ENCODE measurements at places on chromosomes 1 and 21. TPM values are rescaled to one million over a fixed set of nuclear protein-coding genes. Genes with fewer than 3 reads are reported as not detected.

The AQP10 gene
- total RNA-seq, result not detected

The CDC14A gene
- total RNA-seq, result 39.9 TPM

The CA6 gene
- not detected for total RNA-seq

The OR2L13 gene
- total RNA-seq, result not detected

The ARMH1 gene
- total RNA-seq, result 0.47 TPM

The ATF3 gene
- total RNA-seq, result 65.3 TPM

The PWP2 gene
- total RNA-seq, result 15.0 TPM

The CASZ1 gene
- total RNA-seq, result 7.9 TPM

The SPRR2B gene
- not detected for total RNA-seq

The SMPDL3B gene
- 4.3 TPM for total RNA-seq

The C8A gene
- total RNA-seq, result not detected

- DNase-seq, result no peak
Measured at GRCh38 chr1:155003227-155003765, 694 bp downstream of the ZBTB7B start.

GRCh38 chr1:91790392-91790791 is 95.6 kb downstream of the TGFBR3 start:
- no peak for DNase-seq

DNA sequence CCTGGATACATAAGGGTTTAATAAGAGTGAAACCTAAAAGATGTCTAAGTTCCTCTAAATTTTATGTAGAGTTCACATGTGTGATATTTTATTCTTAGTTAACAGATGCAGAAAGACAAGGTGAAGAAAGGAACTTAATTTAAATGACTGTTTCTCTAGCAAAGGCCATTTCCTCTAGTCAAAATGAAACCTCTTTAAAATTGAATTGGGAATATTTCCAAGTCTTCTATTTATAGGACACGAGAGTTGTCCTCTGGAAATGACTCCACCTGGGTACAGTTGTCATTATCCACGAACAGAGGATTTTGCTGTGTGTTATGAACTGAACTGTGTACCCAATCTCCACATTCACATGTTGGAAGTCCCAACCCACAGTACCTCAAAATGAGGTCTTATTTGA is 64.5 kb upstream of the KCNK1 start:
- DNase-seq, result no peak

DNA sequence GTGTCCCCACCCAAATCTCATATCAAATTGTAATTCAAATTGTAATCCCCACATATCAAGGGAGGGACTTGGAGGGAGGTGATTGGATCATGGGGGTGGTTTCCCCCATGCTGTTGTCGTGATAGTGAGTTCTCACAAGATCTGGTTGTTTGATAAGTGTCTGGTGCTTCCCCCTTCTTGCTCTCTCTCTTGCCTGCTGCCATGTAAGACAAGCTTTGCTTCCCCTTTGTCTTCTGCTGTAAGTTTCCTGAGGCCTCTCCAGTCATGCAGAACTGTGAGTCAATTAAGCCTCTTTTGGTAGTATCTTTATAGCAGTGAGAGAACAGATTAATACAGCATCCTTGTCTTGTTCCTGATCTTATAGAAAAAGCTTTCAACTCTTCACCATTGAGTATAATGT is 6.5 kb upstream of the LRRC39 start:
- DNase-seq, result no peak

DNA sequence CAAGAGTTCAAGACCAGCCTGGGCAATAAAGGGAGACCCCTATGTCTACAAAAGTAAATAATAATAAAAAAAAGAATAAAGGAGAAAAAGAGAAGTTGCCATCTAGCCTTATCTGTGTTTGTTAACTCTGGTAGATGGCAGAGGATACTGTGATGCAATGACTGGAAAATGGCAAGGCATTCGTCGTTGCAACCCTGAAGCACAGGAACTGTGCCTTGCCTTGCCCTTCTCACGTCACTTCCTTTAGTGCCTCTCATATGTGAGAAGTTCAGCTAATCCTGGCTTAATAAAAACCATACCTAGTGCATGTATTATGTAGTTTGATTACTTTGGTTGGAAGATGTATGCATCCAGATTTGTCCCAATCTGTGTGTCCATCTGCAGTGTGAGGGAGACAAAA is 25.8 kb upstream of the PIGC start:
- no peak for DNase-seq

GRCh38 chr1:14003552-14003951 is 303.6 kb downstream of the PRDM2 start:
- no peak for DNase-seq

DNA sequence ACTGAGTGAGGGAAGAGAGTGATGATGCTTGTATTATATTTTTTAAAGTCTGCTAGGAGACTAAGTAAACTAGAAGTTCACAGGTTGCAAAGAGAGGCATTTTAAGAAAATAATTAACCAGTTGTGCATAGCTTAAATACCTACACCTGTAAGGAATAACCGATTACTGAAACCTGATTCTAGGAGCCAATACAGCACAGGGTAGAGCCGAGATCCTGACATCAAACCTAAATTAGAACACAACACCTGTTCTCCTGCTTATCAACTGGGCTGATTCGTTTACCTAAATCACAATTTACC is 54.8 kb downstream of the EPRS1 start:
- DNase-seq, result no peak

DNA sequence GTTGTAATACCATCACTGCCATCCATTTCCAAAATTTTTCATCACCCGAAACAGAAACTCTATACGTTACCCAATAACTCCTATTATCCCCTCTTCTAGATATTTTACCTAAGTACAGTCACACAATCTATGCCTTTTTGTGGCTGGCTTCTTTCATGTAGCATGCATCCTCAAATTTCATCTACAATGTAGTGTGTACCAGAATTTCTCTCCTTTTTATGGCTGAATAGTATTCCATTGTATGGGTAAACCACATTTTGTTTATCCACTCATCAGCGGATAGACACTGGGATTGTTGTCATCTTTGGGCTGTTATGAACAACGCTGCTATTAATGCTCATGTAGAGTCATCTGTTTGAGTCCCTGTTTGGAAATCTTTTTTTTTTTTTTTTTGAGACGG is 21.2 kb downstream of the KIAA2013 start:
- no peak for DNase-seq

DNA sequence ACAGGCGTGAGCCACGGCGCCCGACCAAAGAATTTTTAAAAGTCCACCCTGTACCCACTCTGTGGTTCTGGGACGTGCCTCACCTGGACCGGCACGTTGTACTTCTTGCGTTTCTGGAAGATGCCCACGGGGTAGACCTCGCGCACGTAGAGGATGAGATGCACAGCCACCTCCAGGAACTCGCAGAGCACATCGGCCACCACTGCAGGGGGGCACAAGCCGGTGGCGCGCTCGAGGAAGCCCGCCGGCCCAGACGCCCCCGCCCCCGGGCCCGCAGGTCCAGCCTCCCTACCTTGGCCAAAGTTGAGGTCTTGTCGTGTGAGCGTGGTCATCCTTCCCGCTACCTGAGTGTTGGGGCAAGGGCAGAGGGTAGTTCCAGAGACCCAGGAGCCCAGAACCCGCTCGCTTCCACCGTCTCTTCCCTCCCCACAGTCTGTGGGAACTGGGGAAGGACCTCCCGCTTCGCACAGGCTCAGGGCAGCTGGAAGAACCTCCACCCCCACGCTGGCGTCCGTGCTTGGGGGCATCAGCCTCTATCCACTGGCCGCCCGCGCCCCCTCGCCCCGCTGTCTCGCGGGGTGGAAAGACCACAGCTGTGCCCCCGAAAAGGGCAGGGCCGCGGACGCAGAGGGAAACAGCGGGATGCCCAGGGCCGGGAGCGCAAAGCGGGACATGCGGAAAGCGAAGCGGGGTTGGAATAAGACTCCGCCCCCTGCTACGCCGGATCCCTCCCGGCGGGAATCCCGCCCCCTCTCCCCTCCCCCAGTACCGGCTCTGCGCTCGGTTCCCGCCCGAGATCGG is 478 bp downstream of the MAD2L2 start:
- DNase-seq, result no peak

DNA sequence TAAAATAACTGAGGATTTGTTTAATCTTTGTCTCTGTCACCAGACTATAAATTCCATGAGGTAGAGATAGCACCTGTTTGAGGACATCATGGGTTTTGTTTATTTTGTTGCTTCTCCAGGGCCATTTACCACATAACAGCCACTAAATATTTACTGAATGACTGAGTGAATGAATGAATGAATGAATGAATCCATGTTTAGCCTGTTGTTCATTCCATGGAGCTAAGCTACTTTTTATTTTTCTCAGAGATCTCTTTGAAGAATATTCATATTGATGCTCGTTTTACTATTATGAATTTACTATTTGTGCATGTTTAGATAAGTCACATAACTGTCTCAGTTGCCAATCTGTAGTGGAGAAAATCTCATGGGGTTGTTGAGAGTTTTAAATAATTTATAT is 17.7 kb downstream of the LRRC8B start:
- DNase-seq, result no peak

DNA sequence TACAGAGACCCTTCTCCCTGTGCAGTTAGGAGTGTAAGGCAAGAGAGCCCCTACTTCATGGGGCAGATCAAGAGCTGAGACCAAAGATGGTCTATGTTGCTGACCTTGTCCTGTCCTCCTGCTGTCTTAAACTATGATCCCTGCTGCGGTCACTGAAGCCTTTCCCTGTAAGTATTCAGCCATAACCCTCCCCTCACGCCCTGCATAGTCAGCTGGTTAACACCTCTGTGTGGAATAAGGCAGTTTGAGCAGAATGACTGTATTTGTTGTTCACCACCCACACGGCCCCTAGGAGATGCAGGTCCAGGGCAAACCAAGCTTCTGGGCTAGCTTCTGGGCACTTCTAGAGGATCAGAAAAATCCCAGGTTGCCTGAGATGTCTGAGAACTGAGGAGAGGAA is 356 bp downstream of the TSPAN1 start:
- DNase-seq, result no peak

DNA sequence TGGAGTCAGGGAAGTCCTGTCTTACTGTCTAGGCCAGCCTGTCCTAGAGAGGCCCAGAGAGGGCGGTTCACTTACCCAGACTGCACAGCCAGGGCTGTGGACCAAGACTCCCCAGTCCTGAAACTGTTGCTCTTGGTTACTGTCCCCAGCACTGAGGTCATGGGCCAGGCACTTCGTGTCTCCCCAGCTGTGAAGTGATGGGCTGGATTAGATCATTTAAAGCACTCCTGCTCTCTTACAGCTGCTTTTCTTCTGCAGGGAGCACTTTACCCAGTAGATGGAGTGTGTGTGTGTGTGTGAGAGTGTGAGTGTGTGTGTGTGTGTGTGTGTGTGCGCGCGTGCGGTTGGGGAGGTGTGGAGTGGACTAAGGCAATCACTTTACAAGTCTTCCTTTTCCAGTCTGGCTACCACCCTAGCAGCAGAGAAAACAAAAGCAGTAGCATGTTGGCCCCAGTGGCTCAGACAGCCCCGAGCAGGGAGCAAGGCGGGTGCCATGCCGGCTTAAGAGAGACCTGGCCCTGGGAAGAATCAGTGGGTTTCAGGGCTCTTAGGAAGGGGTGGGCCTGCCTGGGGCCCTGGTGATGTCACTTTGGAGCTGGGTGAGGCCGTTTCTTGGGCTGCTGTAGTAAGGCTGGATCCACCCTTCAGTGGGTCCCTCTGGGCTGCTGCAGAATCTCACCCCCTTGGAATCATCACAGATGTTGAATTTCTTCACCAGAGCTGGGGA is 2.4 kb downstream of the SPSB1 start:
- no peak for DNase-seq

- DNase-seq, result peak; percentile 54
Measured at GRCh38 chr1:1122078-1122811, 6.4 kb upstream of the C1orf159 start.

GRCh38 chr1:192639607-192640368 is 3.8 kb downstream of the RGS13 start:
- no peak for DNase-seq

DNA sequence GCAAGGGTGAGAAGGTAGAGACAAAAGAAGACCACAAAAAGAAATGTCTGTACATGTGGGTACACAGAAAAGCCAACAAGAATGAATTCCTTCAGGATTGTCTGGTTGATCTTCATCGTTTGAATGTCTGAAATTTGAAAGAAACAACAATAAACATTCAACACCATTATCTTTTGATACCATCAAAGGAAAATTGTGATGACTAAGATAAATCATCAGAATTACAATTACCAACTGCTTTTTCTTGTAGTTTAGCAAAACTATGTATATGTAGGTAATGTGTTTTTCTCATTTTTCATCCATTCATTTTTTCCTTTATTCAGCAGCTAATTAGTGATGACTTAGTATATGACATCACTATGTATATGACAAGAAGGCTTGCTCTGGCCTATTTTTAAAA is at the start of gene OR10X1:
Gene OR10X1 (minus strand): TSS at position 167 of the 400 bp plus-strand sequence. CDS start 0 bp downstream, at position 167.
- DNase-seq, result no peak

GRCh38 chr1:30194046-30194619 is 529.3 kb downstream of the MATN1 start:
- no peak for DNase-seq

- DNase-seq, result no peak
Measured at GRCh38 chr1:177206831-177207355, 36.1 kb downstream of the BRINP2 start.

GRCh38 chr1:151963288-151963687 is 30.4 kb downstream of the S100A10 start:
- DNase-seq, result no peak
